ENCODE measurements at places on chromosomes 5 and 9.
A peak's percentile ranks its signal among the peaks of the same experiment; 100 is the strongest.

DNA sequence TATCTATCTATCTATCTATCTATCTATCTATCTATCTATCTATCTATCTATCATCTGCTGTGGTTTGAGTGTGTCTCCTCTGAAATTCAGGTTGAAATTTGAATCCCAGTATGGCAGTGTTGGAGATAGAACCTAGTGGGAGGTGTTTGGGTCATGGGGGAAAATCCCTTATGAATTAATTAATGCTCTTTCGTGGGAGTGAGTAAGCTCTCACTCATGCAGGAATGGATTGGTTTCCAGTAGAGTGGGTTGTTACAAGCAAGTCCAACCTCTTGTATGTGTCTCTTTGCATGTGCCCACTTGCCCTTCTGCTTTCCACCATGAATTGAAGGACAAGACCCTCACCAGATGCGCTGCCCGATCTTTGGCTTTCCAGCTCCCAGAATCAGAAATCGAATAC, 113.0 kb downstream of the ANXA1 start:
- no peak for DNase-seq

DNA sequence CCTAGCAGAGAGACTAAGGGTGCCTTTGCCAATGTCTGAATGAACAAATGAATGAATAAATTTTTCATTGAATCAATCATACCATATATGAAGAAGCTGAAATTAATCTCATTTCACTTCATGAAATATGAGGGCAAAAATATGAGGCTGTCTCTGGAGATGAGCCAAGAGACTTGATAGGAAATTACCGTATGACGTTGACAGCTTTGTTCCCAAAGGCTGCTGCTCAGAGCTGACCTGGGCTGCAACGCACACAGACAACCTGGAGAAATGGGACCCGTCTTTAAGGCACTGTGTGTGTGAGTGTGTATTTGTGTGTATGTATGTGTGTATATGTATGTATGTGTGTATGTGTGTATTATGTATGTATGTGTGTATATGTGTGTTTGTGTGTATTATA, 226.1 kb downstream of the IRX2 start:
- no peak for DNase-seq

GRCh38 chr9:115306865-115307264, 188.9 kb upstream of the TNC start:
- no peak for DNase-seq

DNA sequence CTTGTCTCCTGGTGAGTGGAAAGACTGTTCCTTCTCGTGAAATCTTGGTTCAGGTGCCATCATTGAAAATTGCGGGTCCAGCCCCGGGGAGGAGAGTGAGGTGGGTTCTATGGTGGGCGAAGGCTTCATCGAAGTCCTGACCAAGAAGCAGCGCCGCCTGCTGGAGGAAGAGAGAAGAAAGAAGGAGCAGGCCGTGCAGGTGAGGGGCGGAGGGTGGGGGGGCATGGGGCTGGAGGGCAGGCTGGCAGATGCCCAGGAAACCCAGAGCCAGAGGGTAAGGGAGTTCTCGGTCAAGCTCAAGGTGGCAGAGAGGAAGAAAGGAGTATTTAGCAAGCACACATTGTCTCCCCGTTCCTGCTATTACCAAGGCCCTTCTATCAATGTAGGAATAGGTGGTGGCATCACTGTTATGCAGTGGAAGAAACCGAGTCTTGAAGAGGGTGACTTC, 24.3 kb upstream of the POMT1 start:
- peak; percentile 61 for DNase-seq

DNA sequence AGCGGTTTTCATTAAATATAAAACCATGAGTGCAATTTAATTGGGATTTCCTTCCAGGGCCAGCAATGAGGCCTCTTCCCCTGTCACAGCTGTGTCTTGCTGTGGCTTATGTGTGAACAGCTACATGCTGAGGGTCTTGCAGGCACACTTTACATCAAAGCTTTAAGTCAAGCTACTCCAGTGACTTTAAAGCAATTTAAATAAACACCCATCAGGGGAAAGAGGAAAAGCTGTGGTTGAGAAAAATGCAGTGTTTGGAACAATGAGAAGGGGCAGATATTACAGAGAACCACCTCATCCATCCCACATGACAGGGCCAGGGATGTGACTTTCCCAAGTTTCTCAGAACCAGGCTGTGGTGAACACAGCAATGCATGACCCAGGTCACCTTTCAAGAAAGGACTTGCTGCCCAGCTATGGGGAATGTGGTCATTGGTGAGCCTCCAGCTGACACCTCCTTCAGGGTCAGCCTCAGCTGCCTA, 115.9 kb upstream of the LPAR1 start:
- DNase-seq = no peak

GRCh38 chr5:132760601-132761317, 13.5 kb downstream of the CCNI2 start:
- DNase-seq = no peak

DNA sequence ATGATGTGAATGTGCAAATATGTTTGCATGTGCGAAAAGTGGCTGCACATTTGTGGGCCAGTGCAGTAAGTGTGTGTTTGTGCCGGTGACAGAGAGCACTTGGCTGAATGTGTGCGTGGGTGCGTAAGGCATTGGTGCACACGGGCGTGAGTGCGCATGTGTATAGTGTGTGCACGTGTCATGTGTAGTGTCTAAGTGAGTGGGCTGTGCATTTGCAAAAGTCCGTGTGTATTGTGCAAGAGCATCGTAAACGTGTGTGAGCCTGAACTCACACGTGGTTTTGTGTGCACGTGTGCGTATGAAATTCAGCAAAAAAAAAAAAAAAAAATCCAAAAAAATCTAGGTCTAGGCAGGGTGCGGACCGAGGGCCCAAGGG, 6.5 kb upstream of the EBF1 start:
- no peak for DNase-seq

DNA sequence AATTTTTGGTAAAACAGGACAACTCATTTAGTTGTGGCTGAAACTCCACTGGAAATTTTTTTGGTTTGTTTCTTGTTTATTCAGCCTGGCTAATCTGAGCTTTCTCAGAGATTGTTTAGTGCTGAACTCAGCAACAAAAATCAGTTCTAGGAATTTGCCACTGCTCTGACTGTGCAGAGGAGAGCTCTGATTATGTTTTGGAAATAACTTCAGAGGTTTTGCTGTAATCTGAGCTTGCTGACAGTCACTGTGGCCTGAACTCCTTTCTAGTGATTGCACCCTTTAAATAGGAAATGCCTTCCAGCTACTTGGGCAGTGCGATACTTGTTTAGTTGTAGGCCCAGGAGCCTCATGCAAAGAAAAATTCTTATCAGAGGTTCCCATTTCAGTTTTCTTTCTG, 60.2 kb downstream of the OSTF1 start:
- DNase-seq = peak; percentile 68

- no peak for DNase-seq
Measured at GRCh38 chr5:107067395-107067794, 603.3 kb downstream of the EFNA5 start.

- DNase-seq = no peak
Measured at GRCh38 chr9:80866121-80866520, 823.2 kb downstream of the TLE1 start.

GRCh38 chr9:131650254-131650653, 89.6 kb downstream of the RAPGEF1 start:
- peak; percentile 77 for DNase-seq

- no peak for DNase-seq
Measured at GRCh38 chr9:17994695-17995425, 416.0 kb downstream of the SH3GL2 start.

Data from GM03348 (cell line).